Stimulated activated naive CD8-positive, alpha-beta T cell treated with anti-CD3 and anti-CD28 coated beads, Interleukin-15, Interleukin-2, amounts not matched to agents 100 U/mL and 50 U/mL, for 24 hours (primary cell): ENCODE measurements at places on chromosomes 7 and 10.

DNA sequence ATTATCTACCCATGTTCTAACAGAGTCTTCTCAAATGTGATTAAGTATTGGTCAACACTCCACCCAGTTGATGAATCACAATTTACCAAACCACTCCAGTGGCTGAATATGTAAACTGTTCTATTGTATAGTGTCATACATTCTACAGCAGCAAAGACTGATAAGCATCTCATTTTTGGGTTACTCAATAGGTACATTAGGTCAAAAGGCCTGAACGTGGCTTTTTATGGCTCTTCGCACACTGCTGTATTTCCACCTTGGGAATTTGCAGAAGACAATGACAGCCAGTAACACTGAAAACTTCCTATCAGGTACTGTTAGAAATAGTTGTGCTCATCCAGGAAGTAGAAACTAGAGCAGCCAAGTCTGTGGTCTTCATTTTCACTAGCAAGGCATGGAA, 166.9 kb downstream of the GLI3 start:
- DNase-seq = no peak

- DNase-seq = no peak
Observed at GRCh38 chr10:3907514-3907913, 122.5 kb upstream of the KLF6 start.

DNA sequence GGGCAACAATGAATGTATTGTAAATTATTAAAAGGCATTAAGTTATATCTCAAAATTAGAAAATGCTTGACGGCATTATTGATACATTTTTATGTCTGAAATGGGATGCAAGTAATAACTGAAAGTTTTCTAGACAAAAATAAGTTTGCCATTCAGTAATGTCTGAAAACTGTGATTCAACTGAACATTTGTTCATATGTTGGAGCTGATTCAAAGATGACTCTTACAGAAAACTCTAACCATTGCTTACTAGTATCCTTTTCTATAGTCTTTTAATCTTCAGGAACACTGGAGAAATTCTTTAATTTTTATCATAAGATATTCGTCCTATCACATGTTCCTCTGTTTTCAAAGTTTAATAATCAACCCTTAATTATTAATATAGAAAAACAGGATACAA, 71.1 kb upstream of the TFEC start:
- no peak for DNase-seq

DNA sequence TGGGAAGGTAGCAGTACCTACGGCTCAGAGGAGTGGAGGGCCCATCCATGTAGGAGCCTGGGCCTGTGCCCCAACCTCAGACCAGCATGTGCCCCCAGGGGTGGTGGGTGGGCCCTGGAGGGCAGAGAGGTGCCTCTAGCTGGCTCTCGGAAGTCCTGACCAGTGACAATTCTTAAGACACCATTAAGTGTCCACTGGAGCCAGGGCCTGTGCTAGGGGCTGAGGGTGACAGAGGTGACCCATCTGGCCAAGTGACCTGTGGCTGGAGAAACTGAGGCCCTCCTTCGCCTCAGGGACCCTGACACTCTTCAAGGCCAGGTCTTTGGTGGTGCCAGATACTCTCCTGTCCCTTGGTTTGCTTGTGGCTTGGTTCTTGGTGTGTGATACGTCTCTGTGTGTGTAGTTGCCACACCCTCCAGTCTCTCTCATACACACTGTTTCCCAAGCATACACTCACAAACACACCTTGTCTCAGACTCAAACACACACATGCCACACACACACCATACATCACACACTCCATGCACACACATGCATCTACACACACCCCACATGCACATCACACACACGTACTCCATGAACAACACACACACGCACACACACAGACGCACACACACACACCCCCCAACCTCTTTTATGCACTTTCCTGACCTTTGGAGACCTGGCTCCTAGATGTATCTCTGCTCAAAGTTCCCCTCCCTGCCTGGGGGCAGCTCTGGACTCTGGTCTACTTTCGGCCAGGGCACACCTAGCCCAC, 897 bp upstream of the RAMP3 start:
- DNase-seq = no peak

DNA sequence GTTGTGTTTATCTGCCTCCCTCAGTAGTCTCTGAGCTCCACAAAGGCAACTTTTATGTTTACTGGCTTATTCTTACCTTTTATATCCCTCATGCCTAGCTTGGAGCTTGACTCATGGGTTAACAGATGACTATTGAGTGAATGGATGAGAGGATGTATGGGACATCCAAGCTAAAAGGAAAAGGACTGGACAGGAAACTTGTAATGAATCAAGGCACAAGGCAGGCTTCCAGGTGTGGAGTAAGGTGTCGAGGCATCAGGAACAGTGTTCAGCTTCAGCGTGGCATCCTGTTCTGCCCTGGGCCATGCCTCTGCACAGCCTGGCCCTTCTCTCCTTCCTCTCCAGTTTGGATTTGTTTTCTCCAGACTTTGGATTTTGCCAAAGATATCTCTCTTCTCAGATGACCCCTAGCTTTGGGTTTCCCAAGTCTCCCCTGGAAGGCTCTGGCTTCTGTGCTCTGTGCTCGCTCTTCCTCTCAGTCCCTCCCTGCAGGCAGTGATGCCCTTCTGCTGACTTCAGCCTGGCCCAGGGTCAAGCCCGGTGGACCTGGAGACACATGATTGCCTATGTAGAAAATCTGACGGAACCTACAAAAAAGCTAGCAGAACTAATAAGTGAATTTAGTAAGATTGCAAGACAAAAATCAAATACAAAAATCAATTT, 367.3 kb downstream of the CXCL12 start:
- DNase-seq = no peak

GRCh38 chr7:155882596-155882995, 70.3 kb upstream of the SHH start:
- no peak for DNase-seq

GRCh38 chr7:149097088-149097487, 6.6 kb upstream of the ZNF786 start:
- no peak for DNase-seq

DNA sequence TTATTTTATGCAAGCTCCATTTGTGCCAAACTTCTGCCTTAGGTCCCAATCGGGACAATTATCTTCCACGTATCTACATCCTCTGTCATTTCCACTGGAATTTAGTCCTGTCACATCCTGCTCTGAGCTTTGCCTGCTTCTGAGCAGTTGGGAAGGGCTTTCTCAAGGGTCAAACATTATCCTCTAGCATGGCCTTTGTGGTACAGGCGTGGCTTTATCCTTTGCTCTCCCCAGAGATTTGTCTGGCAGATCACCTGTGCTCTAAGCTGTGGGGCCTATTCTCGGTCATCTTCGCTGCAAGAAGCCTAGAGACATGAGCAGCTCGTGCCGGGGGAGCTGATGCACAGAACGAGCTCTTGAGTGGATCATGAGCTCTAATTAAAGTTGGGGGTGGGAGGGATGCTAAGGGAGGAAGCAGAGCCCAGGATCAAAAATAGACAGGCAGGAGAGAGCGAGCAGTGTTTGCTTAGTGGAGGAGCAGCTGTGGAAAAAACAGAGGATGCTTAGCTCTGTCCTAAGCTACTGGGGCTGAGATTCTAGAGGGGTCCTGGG, 19.8 kb upstream of the TMEM273 start:
- no peak for DNase-seq

GRCh38 chr10:43905512-43906236, 257.0 kb upstream of the ZNF32 start:
- no peak for DNase-seq

GRCh38 chr10:96511044-96511945, 2.4 kb downstream of the TLL2 start:
- peak; percentile 27 for DNase-seq

DNA sequence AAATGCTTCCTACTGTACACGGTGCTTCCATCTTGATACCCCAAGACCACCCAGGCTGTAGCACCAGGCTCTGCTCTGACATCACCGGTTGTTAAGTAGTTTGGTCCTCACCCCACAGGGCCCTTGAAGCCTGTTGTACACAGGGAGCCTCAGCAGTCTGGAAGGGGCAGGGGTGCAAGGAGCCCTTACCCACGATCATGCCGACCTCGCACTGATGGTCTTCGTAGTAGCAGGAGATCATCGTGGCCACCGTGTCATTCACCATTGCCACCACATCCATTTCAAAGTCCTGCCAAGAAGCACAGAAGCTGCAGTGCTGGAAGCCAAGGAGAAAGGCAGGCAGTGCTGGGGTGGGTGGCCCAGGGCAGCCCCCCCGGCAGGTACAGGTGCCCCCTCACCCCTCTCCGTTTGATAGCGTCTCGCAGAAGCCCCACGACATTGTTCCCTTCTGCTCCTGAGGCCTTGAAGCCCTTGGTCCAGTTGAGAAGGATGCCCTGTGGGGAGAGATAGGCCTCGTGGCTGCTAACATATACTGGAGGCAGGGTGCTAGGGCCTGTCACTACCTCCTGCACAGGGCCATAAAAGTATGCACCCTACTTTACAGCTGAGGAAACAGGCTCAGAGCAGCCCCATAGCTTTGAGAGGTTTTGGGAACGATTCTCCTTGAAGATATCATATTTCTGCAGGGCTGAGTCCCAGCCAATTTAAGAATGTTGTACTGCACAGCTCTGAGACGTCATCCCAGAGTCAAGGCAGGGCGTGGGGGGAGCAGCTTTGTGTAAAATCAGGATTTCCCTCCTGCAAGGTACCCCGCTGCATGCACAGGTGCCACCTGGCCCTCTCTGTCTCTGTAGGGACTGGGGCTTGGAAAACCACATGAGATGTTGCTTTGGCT, 8.7 kb upstream of the MYL7 start:
- no peak for DNase-seq

DNA sequence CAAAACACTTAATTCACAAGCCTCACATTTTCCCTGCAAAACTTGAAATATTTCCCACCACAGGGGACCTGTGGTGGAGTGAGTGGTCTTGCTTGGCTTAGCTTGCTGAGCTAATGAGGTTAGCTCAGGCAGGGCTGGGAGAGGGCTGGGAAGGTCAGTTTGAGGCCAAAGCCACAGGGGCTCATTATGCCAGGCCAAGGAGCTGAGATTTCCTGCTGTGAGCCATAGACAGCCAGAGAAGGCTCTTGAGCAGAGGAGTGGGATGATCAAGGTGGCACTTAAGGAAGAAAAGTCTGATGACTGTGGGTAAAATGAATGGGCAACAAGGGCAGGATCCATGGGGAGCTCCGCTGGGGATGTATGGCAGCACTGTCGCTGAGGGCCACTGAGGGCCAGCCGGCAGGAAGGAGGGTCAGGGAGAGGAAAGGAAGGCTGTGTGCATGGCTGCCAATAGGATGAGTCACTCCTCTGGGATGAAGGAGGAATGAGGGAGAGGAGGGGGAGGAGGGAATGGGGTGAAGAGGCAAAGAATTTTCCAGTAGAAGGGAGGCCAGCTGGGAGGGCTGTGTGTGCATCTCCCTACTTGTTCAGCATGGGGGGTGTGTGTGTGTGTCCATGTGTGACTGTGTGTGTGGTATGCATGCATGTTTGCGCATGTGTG, 18.7 kb upstream of the ZNF488 start:
- no peak for DNase-seq

DNA sequence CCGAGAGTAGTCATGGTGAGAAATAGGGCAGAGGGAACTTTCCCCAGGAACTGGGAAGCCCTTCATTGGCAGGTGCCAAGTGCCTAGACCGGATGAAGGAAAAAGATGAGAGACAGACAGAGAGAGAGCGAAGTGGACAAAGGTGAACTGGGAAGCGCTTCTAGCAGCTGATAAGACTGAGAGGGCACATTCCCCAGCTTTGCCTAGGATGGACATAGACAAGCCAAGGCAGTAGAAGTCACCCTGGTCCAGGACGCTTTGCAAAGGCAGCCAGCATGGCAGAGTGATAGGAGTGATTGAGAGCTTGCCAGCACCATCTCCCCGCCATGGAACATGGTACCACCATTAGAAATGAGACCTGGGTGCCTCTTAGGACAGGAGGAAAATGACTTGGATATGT, 372.8 kb upstream of the MGMT start:
- no peak for DNase-seq

GRCh38 chr7:132544999-132545398, 31.3 kb downstream of the PLXNA4 start:
- no peak for DNase-seq

- DNase-seq = no peak
Observed at GRCh38 chr7:132053871-132054270, 497.4 kb upstream of the PODXL start.

GRCh38 chr7:82428186-82428961, 15.2 kb downstream of the CACNA2D1 start:
- no peak for DNase-seq

DNA sequence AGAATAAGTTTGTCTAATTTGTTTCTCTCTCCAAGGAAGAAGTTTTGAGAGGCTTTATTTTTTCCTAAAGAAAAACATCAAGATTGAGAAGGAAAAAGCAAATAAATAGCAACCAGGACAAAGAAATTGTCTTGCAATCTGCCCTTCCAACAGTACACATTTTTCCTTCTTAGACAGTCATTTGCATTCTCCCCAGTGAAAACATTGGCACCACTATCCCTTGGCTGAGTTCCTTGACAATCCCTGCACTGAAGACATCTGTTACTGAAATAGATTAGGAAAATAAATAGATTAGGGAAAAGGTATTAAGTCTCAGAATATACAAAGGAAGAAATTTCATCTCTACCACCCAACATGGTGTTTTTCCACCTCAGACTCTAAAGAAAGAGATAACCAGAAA, 12.2 kb upstream of the TMEM243 start:
- DNase-seq = no peak

DNA sequence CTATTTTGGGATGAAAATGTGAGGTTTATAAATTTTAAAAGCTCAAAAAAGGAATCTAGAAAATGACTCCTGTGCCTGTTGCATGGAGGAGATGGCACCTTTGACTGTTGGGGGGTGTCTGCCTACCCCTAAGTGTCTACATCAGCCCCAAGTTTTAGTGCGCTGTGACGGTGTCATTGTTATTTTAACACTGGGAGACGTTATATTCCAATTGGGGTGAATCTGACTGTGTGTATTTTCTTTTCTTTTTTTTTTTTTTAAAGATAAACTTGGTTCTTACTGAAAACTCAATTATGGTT, 517 bp downstream of the SRGN start:
- no peak for DNase-seq

DNA sequence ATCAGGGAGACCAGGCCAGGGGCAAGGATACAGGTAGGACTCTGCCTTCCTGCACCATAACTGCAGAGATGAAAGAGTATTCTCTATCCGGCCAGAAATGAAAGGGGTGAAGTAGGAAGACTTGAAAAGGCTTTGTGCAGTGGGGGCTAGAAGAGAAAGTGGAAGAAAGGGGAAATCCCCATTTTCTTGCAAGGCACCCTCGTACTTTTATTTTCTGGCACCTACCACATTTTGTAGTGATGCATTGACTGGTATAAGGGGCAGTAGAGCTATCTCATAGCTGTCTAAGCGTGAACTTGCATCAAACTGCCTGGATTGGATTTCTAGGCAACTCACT, 752 bp upstream of the CAMK2G start:
- no peak for DNase-seq
